ENCODE measurements at places on chromosomes 13 and 19. TPM values are rescaled to one million over a fixed set of nuclear protein-coding genes. Genes with fewer than 3 reads are reported as not detected.

BRME1 gene
- total RNA-seq: 6.7 TPM

ZNF99 gene
- total RNA-seq: not detected

NCR1 gene
- 2.0 TPM for total RNA-seq

MEGF8 gene
- 28.8 TPM for total RNA-seq

DNA sequence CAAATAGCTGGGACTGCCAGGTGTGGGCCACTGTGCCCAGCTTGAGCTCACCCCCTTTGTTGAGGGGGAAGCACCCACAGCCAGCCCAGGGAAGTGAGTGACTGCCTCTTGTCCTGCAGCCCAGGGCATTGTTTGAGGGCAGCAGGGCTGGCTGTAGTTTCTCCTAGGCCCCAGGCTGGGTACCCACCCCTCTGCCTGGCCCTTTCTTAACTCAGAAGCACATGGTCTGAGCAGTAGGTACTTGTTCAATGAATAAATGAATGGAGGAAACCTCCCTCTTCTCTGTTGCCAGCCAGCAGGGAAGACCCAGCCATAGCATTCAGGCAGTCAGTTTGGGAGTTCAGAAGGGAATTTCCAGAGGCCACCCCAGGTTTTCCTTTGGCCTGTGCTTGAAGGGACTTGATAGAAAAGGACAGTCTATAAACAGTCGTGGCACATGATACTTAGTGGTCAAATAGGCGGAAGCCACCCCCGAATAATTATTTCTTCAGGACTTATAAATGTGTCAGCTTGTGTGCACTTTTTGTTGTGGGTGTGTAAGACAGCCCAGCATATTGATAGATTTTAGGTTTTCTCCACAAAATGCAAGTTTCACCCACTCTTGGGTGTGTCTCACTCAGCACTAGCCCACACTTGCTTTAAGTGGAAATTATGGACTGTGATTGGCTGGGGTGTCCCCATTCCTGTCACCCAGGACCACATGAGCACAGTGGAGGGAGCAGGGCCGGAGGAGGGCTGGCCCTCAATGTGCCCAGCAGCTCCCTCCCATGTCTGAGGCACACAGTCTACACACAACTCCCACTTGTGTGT lies 33.1 kb downstream of the GATAD2A start:
- DNase-seq: no peak

GRCh38 chr13:26423629-26424028 lies 133.9 kb upstream of the WASF3 start:
- DNase-seq: no peak

DNA sequence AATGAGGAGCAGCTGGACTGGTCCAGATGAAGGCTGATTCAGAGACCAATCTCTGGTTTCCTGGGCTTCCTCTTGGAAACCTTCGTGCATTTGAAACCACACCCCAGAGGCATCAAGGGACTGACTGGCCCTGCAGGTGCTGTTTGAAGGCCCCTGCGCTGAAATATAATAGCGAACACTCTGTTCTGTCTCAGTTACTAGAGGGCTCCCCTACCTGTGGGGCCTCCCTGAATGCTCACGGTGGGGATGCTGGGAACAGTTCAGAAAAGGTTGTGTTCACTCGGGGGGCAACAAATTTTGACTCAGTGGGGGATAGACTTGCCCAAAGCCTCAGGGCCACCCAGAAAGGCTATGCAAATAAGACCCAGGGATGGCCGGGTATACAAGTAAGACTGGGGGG lies 6.4 kb downstream of the CCDC8 start:
- DNase-seq: no peak

DNA sequence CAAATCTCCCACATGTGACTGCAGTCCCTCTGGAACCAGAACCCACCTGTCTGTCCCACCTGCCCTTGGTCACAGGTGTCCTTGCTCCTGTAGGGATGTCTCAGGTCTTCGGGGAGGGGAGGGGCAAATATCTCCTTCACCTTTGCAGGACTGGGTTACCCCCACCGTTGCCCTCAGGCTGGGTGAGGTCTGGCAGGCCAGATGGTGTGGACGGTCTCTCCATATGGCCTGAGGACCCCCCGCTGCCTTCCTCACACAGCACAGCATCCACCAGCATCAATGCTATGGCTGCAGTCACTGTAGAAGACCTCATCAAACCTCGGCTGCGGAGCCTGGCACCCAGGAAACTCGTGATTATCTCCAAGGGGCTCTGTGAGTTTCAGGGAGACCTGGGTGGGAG lies 10.0 kb downstream of the SLC5A5 start:
- DNase-seq: no peak

GRCh38 chr13:39111145-39111544 lies 72.9 kb downstream of the NHLRC3 start:
- no peak for DNase-seq

- DNase-seq: no peak
Measured at GRCh38 chr13:20035130-20035529, 76.6 kb downstream of the ZMYM2 start.

GRCh38 chr19:35869327-35870123 lies 1.2 kb downstream of the APLP1 start:
- peak; percentile 97 for DNase-seq

GRCh38 chr13:51769455-51770127 lies 34.4 kb downstream of the DHRS12 start:
- no peak for DNase-seq

DNA sequence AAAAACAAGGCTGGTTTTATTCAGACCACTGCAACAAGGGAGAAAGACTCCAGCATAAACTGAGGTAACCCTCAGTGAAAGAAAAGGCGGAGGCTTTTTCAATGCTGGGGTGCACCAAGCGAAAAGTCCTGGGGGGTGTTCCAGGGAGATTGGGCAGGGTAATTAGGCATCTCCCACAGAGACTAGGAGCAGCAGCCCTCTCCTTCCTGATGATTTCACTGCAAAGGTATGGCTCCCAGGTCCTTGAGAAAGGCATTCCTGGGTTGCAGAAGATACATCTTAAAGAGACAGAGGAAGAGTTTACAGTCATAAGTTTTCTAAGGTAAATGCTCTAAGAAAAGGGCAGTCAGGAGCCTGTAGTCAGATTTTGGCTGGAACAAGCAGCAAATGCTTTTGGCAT lies 412.0 kb downstream of the FOXO1 start:
- DNase-seq: no peak

DNA sequence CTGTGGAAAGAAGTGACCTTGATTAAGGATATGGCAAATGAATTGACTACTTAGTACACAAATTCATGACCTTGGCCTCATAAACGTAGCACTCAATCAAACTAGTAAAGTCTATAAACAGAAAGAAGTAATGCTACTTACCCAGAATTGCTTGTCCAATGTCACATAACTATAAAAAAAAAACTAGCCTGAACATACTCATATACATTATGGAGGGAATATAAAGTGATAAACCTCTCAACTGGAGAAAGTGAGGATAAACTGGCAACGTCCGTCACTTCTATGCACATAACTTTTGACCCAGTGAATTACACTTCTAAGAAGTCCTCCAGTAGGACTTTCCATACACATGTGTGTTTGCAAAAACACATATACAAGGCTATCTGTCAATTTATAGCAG lies 7.7 kb upstream of the SERP2 start:
- DNase-seq: no peak

DNA sequence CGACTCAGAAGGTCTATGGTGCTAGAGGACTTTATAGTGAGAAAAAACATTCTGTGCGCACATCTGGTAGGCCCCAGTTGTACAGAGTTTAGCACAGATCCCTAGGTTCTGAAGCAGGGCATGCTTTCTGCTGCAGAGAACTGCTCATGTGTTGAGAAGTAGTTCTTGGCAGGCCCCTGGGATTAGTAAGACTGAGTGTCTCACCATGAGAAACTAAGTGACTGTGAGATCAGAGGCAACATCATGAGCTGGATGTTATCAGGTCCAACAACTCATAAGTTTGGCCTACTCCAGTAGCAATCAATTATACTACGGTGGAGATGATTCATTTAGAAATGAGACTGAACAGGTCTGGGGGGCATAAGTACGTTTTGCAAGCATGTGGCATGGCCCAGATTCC lies 507.4 kb upstream of the KLF12 start:
- no peak for DNase-seq

All from H9 (cell line).